ENCODE measurements at places on chromosomes 7 and 10. TPM values are rescaled to one million over a fixed set of nuclear protein-coding genes. Genes with fewer than 3 reads are reported as not detected.

GRCh38 chr10:95860166-95860940 lies 47.4 kb upstream of the CC2D2B start:
- DNase-seq, result no peak

DNA sequence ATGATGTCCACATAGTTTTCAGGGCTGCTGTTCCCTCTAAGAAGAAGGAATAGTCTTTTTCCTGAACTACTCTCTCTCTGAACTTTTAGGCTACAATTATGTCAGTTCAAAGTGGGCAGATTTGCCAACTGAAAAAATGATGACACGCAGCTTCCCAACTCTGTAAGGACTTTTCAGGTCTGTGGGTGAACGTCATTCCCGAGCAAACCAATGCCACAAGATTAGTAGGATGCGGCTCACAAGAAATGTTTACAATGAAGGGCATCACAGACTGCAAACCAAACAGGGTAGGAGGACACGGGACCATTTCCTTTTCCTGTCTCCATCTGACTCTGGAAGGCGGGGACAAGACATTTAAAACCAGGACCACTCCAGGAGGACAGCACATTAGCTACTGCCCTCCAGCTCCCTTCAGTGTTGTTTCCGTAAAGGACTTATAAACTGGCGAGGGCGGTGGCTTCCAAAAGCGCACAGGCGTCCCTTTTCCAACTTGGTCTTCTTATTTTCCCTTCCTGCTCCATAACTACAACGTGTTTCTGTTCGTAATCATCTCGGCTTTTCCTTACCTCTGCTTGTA lies 539 bp upstream of the MKLN1 start:
- DNase-seq, result peak; percentile 45

DNA sequence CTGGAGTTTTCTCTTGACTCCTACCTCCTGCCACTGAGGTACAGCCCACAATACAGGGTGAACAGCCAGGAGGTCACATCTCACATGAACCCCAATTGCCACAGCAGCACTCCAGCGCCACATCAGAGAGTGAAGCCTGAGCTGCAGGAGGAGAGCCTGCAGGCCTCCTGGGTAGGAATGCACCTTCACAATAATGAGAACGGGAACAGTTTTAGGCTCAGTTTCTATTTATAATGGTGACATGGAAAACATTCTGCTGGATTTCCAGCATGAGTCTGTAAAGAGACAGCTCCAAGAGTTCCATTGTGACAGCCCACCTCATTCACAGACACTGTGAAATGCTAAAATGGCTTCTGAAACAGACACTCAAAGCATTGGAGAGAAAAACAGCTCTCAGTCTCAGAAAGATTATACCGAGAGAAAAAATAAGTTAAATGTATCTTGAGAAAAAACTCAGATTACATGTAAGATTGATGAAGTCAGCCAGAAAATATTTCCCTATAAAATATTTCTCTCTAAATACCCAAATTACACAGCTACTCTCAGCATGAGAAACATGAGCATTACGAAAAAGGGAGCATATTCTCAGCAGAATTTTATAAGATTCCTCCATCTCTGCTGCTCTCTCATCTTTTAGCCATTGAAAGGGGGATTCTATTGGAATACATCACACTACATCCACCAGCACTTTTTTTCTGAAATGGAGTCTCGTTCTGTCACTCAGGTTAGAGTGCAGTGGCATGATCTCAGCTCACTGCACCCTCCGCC lies 11.3 kb downstream of the ZNF680 start:
- DNase-seq, result no peak

DNA sequence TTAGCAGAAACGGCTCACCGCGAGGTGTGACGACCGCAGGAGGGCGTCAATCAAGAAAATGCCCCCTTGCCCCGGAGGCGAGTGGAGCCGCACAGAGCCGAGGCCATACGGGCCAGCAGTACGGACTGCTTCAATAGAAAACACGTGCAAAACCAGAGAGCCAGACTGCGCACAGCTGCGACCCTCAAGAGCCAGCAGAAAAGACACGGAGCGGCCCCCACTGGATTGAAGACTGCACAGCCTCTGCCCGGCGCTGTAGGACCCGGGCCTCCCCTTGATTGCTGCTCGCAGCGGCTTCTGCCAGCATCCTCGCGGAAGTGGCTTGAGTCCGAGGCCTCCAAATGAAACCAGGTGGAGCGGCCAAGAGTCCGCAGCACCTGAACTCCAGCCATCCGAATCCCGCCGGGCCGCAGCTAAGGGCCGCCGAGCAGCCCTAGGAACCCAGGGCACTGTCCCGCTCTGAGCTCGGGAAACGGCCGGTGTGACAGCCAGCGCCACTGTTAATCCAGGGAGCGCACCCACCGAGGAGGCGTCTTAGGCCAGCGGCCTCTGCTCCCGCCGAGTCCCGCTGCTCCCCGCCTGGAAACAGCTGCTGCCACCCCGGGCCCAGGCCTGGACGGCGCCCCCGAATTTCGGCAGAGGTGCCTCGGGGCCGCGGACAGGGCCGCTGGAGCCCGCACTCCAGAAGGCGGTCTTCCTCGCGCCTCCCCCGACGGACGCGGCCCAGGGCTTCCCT lies 660 bp upstream of the HHEX start:
- peak; percentile 25 for DNase-seq

DNA sequence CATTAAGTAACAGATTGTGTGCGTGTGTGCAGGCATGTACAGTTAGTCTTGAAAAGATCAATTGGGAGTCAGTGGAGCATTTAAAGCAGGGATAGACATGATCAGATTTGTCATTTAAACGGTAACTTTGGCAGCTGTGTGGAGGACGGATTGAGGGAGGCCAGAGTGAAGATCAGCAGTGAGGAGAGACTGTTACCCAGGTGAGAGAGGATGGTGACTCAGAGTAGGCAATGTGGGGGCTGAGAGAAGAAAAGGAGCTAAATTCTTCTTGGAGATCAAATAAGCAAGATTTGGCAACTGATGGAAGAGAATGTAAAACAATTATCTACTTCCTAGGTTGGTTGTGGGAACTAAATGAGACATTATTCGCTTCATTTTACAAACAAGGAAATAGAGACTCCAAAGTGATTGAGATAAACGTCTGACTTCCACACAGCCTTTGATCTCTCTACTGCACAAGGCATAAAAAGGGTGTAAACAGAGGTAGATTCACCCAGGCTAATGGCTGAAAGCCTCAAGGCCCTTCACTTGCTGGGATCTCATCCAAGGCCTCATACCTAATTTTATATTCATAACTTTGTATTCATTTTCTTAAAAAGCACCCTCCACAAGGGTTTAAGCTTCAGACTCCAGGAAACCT lies 665.1 kb upstream of the GALNT17 start:
- no peak for DNase-seq

GRCh38 chr7:42012786-42013360 lies 224.1 kb downstream of the GLI3 start:
- no peak for DNase-seq

MRLN gene
- total RNA-seq, result not detected

- DNase-seq, result no peak
These were observed 105.2 kb downstream of the FANK1 start for GRCh38 chr10:126001576-126001975.

DNA sequence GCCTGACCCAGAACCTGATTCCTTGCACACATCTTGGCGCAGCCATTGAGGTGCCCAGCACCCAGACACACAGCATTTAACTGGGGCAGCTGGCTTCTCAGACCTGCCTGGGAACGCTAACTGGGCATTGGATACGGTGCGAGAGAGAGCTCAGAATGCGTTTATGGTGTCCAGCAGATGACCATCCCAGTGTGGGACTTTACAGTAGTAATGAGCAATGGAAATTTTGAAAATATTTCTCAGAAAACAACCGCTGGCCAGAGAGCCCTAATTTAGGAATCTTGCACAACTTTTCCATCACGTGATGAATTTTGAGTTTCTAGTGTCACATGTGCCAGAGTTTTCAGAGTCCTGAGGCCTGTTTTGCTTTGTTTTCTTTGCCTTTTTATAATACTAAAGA lies 78.2 kb upstream of the SEC61G start:
- no peak for DNase-seq

DNA sequence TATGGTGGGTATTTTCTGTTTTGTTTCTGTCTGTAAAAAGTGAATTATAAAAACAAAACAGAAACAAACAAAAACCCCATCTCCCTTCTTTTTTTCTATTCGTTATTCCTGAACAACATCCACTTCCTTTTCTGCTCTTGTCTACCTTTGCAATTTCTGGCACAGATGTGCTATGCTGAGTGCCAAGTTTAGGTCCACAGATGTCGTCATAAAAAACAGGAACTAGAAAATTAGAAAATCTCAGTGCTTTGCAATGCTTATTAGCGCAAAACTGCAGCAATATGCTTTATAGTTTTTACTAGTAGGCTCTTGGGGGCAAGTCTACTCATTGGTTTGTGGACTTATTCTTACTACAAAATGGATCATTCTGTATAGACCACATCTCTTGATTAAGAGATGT lies 94.2 kb upstream of the PRKCQ start:
- DNase-seq, result no peak

CDK14 gene
- total RNA-seq, result not detected

- DNase-seq, result no peak
These were observed 46.8 kb downstream of the INSYN2A start for GRCh38 chr10:127149501-127150081.

GRCh38 chr10:6299743-6300105 lies 97.0 kb downstream of the PFKFB3 start:
- no peak for DNase-seq

DNA sequence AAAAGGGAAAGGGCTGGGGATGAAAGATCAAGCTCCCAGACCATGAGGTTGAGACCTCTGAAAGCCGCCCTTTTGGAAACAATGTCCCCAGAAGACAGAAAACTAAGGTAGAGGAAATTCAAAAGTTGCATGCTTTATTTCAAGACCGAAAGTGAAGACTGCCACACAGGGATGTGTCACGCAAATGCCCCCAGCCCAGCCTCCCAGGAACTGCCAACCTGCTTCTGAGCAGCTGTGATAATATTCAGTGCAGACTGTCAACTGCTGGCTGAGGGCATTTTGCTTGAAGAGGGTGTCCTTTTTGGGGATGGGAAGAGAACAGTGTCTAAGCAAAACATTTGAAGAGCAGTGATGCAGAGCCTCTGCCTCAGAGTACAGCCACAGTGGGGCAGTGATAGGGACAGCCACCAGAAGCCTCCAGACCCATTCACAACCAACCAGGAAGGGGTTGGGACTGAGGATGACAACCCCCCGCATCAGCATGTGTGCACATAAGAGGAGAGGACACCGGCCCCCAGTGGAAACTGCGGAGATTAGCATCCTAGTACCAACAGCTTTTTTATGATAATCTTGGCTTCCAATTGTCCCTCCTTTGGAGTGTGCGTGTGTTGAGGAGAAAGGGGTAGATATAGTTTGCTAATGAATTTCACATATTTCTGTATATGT lies 34.7 kb upstream of the NFE2L3 start:
- DNase-seq, result peak; percentile 45

GRCh38 chr7:75914169-75914654 lies 743 bp upstream of the POR start:
- DNase-seq, result no peak

GRCh38 chr7:33639552-33640197 lies 265.7 kb upstream of the BMPER start:
- DNase-seq, result no peak

DNA sequence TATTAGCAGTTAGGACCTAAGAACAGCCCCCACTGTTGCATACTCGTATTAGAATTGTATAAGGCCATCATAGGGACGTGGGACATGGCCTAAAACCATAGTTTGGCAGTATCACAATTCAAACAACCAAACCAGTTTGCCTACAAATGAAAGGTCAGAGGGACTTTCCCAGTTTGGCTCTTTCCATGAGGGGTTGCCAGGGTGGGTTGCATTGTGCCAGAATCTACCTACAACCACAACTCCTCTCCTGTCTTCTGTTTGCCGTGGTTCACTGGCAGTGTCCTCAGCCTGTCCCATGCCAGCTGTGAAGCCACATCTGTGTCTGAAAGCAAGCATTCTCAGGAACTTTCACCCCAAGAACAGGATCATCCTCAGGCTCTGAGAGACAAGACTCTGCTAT lies 44.5 kb downstream of the PIK3AP1 start:
- no peak for DNase-seq

- DNase-seq, result no peak
These were observed 13.6 kb downstream of the MRPS33 start for GRCh38 chr7:141001122-141001521.

NXPH1 gene
- total RNA-seq, result not detected

DNA sequence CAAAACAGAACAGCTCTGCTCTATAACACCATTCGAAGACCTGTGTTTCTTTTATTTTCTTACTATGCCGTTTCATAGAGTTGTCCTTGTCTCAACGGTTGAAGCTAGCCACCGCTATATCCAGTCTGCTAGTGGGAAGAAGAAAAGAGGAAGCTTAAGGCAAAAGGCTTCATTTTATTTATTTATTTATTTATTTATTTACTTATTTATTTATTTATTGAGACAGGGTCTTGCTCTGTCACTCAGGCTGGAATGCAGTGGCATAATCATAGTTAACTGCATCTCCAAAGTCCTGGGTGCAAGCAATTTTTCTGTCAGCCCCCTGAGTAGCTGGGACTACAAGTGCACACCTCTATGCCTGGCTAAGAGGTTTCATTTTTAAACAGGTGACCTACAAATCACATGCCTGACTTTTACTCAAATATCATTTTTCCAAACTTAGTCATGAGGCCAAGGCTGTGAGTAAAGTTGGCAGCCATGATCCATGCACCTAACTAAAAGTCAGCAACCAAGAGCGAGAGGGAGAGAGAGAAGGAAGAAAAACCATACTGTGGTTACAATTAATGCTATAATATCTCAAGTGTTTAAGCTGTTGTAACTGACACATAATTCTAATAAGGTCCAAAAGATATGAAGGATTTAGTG lies 1305.3 kb upstream of the LRRTM3 start:
- no peak for DNase-seq

DNA sequence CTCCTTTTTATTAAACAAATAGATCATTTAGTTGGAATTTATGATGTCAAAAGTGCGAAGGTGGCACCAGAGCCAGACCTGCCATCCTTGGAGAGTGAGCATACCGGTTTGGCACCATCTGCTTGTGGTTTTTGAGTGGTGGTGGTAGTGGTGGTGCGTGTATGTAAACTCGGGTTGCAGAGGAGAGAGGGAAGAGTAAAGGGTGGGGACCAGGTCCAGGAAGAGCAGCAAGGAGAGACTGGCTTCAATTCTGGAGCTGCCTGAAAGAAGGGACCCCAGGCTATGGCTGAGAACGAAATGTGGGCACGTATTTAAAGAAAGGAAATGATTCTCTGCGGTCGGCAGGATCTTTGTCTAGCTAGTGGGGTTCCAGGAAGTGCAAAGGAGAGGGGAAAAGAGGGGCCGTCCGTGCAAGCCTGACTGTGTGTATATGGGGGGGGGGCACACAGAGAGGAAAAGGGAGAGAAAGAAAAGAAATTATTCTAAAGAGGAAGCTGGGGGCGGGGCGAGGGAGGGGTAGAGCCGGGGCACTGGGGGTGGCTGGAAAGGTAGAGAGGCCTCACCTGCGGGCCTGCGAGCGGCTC lies 448 bp upstream of the GOLGA7B start:
- peak; percentile 18 for DNase-seq

GIMAP4 gene
- 140 TPM for total RNA-seq

DNA sequence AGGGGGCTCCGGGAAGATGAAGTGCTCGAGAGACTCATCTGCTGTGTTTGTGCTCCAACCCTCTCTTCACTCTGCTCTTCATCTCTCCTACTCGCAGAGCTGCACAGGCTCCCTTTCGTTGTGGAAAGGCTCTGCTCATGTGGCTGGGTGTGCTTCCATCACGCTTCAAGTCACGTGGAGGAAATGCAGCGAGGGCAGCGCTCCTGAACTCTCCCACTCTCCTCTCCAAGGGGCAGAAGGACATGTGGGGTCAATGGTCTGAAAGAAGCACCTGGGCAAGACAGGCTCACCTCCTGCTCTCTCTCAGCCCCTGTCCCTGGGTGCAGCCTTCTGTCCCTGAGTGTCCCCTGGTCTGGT lies 72.6 kb downstream of the USP6NL start:
- DNase-seq, result no peak

AGBL3 gene
- 3.4 TPM for total RNA-seq

- DNase-seq, result no peak
These were observed 310.7 kb downstream of the CALN1 start for GRCh38 chr7:72101444-72101843.

All from activated CD4-positive, alpha-beta memory T cell treated with anti-CD3 and anti-CD28 coated beads for 36 hours (primary cell).